ENCODE measurements at places on chromosomes 12 and 14. TPM values are rescaled to one million over a fixed set of nuclear protein-coding genes. Genes with fewer than 3 reads are reported as not detected.

DNA sequence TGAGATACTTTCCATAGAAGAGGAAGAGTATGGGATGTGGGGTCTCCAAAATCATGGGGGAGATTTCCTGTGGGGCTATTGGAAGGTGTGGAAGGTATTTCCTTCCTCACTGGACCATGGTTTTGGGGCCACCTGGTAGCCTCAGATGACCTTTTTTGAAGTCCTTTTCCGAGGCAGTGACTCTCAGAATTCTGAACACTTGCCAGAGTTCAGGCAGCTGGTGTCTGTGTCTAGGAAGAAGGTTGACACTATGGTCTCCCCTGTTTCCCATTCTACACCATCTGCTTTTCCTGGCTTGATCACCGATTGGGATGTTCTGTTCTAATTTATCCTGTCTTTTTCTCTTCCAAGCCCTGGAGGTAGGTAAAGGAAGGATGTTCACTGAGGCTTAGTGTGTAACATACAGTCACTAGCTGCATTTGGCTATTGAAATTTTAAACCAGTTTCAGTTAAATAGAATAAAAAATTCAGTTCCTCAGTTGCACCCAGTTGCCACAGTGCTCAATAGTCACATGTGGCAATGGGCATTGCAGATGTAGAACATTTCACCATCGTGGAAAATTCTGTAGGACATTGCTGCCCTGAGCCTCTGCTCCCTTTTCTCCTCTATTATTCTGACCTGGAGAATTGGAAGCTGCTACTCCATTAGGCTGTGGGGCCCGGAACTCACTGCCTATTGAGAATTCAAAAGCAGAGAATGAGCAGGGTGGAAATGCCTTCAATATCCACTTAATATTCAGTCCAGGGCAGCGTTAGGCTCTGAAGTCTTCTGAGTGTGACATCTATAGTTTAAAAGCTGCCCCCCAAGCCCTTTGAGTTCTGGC is 11.0 kb upstream of the PLEKHG3 start:
- no peak for DNase-seq

KDM5A gene
- 71.4 TPM for total RNA-seq

GRCh38 chr14:95164506-95164905 is 7.2 kb upstream of the DICER1 start:
- DNase-seq, result no peak

HPD gene
- total RNA-seq, result not detected

BTG1 gene
- total RNA-seq, result 18.0 TPM

DNA sequence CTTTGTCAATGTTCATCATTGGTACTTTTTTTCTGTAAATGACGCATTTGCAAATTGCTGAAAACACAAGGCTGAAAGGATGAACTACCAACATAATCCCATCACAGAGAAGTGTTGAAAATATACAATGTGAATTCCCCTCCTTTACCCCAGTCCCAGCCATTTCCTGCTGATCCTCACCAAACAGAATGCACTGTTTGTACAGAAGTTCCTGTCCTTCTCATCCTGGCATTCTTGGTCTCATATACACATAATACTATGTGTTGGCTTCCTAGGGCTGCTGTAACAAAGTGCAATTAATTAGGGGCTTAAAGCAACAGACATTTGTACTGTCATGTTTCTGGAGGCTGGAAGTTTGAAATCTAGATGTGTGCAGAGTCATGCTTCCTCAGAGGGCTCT is 836.2 kb upstream of the MGAT4C start:
- DNase-seq, result no peak

DNA sequence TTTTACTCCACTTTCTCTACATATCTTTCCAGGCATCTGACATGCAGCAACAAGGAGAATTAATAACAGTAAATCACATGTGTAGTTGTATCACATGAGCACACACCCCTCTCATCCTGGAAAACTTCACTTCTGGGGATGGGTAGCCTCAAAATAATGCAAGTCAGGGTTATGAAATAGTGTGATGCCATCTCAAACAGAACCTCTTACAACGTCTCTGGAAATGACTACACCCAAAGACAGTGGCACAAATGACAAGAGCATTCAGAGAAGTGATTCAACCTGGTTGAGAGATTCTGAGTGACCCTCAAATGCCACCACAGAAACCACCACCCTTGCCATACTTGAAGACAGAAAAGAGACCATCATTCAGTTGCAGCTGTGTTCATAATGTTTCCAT is 2.8 kb downstream of the DIO2 start:
- no peak for DNase-seq

DNA sequence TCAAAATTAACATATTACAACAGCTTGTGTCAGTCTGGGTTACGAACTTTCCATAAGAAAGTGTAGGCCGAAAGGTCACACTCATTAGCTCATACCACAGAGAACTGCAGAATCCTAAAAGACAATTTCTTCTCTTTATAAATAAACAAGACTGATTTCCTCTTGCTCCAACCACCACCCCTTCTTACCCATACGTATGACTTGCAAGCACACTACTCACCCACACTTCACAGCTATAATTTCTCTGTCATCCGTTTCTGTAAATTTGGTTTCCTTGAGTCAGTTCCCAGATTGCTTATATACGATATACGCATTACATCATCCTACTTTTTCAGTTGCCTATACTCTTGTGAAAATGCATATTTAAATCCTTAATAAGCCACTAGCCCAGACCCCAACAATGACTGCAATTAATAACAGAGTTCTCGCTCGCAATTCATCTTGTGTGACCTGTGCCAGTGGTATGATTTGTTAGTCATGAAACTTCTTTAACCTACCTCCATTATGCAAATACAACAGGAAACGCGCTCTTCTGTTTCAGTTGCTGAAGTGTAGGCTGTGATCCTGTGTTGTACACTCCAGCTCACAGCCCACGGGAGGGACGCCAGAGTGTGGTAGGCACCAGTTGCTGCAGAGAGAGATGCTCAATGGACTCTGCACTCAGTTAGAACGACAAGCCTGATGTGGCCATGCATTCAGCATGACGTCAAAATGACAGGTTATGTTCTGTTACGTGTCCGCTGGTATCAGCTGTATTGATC is 417.6 kb downstream of the PDZRN4 start:
- no peak for DNase-seq

RNU6-7 gene
- total RNA-seq, result not detected

- no peak for DNase-seq
Observed at GRCh38 chr12:45088608-45089007, 37.7 kb upstream of the DBX2 start.

SMIM41 gene
- total RNA-seq, result under 0.01 TPM

SEC23A gene
- total RNA-seq, result 48.2 TPM
